ENCODE measurements at places on chromosomes 4 and X.

GRCh38 chr4:113052379-113052951 lies 3.0 kb downstream of the ANK2 start:
- DNase-seq, result no peak

- DNase-seq, result no peak
Measured at GRCh38 chr4:155007660-155008176, 200.7 kb upstream of the NPY2R start.

DNA sequence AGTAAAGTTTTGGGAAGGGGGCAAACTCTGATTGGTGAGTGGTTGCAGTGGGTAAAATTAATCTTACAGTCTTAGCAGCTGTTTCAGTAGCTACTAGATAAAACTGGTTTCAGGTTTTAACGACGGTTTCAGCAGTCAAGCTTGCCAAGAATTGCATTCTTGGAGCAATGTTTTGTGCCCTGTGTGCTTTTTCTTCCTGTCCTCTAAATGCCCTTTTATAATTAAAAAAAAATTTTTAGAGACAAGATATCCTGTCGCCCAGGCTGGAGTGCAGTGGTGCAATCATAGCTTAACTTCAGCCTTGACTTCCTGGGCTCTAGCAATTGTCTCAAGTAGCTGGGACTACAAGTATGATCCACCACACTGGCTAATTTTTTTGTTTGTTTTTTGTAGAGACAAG lies 6.3 kb upstream of the PPEF2 start:
- no peak for DNase-seq

DNA sequence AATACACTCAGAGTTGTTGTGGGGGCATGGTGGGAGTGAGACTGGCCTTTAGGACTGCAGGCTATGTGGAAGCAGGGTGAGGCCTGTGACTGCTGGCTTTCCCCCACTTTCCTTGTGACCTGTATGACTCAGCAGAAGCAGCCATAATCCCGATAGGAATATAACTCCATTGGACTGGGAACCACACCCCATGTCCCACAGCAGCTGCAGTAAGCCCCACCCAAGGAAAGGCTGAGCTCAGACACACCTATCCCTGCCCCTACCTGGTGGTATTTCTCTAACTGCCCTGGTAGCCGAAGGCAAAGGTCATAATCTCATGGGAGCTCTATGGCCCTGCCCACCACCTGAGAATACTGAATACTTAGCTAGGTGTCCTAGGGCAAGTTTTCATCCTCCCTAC lies 169.3 kb downstream of the GC start:
- no peak for DNase-seq

DNA sequence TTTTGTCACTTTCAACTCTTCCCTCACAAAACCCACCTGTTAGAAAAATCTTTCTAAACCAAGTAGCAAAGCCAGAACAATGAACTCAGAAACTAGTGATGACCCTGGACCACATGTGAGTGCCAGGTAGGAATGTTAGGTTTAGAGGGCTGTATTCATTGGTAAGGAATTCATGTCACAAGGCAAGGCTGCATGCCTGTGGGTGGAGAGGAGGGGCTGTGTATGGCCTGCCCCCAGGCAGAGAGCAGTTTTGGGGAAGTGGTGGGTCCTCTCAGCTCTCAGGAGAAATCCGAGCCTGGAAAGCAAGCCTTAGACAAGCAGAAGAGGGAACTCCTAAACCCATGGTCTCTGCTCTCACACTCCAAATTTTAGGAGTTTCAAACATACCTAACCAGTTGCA lies 2.4 kb downstream of the RNF175 start:
- DNase-seq, result peak; percentile 48

DNA sequence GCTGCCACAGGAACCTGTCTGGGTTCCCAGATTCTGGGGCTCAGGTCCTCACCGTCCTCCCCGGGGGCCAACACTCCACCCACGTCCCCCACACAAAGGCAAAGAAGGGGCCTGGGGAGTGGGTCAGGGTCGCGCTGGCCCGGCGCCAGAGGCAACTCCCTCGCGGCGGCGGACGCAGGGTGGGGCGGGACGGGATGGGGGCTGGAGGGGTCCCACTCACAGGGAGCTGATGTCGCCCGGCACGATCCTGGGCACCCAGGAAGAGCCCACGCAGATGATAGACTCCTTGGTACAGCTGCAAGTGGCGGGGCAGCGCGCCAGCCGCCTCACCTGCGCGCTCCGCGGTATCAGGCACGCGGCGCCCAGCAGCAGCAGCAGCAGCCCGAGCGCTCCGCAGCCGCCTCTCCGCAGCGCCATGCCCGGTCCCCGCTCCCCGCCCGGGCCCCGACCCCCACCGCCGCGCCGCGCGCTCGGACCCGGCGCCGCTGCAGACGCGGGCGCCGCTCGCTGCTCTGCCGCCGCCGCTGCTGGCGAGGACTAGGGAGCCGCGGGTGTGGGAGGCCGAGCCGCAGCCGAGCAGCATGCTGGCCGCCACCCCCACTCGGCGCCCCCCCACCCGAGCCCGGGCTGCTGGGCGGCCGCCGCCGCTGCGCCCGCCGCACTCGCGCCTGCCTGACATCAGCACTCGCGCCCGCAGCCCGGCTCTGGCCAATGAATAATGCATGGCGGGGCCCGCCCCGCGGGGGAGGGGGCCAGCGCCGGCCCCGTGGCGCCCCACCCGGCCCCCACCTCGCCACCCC lies at the start of gene LGI2:
LGI2 (minus strand) TSS at position 670 of the 800 bp plus-strand sequence; CDS start at position 417, 253 bp downstream.
- DNase-seq, result no peak

DNA sequence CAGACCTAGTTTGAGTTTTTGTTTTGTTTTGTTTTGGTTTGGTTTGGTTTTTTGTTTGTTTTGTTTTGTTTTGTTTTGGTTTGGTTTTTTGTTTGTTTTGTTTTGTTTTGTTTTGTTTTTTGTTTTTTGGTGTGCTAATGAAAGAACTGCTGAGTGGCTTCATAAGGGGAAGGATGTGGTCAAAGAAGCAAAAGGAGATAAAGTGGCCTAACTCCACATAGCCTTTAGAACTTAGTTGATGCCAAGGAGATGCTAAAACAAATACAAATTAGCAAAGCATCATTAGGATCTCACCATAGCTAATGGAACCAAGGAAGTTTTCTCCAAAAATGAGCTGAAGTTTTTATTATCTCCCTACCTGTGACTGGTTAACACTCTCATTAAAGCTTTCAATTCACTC lies 44.6 kb upstream of the TMEM164 start:
- DNase-seq, result no peak

DNA sequence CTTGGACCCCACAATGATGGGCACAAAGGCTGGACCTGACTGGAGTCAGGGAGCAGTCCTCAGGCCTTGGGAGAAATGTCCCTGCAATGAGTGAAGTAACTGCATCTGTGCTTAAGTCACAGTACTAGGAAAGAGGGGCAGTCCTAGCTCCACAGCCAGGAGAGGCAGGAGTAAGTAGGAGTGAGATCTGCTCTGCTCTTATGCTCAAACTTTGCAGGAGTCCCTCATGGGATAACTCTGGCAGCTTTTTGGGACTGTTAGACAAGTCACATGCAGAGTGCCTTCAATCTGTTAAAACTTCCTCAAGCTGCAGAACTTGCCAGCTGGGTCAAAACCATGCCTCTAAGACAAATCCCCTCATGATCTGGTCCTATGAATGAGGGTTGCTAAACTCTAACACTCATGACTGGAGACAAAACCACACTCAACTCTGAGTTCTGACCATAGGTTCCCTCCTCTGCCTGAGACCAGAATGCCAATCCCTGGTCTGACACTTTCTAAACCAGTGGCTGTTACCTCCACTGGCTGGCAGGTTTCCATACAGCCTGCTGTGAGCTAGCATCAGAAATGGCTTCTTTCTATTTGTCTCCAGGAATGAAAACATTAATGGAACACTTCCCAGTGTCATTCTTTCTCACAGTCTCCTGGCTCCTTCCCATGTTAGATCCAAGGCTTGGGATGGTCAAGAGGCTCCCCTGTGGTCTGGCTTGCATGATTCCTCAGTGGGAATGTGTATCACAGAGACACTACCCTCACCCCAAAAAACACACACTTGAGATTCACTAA lies 819.3 kb downstream of the PCDH7 start:
- no peak for DNase-seq

DNA sequence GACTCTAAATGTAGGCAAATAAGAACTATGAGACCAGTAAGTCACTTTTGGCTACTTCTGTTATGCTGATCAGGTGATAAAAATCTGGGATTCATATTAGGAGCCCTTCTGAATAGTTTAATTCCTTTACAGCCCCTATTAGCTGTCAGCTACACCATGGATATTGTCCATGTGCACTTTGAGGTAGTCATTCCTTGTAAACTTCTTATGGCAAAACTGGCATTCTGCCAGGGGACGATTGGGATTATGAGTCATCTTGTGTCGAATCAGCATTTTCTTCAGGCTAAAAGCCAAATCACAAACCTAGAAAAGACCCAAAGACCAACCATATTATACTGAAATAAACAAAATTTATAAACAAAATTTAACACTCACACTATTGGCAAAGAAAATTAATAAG lies 227.6 kb downstream of the PRDM5 start:
- DNase-seq, result no peak

GRCh38 chrX:133926099-133926498 lies 59.3 kb downstream of the GPC3 start:
- no peak for DNase-seq

GRCh38 chrX:39507617-39508299 lies 590.0 kb downstream of the BCOR start:
- no peak for DNase-seq

Data from ELF-1 (cell line).